ENCODE measurements at places on chromosomes 2 and 18.

GRCh38 chr2:44107086-44107740, 61.5 kb upstream of the PPM1B start:
- DNase-seq: no peak

DNA sequence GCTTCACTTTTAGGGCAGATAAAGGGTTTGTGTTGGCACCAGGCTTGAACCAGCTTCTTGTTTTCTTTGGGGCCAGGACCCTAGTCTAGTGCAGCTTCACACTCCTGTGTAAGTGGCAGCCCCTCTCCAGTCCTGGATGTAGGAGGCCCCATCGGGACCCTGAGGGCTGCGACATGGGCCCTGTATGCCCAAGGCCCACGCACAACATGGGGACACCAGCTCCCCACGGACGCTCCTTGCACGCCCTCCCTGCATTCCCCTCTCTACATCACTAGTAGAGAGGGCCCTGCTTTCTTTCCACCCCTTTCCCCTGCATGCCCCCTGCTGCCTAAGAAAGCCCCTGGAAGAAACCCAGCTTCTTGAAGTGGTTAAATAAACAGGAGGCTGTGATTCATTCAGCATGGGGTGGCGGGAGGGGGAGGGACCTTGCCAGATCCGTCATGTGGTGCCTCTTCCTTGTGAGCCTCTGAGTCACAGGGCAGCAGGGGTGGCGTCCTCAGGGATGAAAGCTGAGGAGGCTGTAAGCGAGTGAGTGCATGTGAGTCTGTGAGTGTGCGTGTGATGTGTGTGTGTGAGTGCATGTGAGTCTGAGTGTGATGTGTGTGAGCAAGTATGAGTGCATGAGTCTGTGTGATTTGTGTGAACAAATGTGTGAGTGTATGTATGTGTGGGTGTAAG, 42.5 kb downstream of the COPS8 start:
- peak; percentile 99 for DNase-seq

DNA sequence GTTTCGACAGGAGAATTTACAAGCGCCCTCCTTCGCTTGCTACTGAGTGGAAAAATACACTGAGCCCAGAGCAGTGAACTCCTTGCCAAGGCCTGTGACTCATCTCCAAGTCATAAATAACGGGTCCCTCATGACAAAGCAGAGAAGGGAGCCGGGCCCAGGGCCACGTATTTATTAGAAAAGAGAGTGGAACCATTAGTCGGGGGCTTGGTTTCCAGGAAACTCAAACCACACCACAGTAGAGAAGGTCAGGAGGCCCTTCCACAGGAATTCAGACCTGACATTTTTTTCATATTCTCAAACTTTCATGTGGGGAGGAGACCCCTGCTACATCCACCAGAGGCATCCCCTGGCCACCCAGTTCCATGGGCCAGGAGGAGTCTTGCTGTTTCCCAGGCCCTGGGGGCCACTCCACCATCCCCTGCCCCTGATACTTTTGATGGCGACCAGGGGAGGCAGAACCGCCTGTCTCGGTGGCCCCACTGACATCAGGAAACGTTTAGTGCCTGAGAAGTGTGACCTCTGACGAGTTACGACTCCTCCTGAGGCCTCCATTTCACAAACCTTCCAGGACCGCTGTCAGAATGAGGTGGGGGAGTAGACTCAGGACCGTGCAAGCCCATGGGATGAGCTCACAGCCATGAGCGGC, 289.7 kb downstream of the DYSF start:
- DNase-seq: peak; percentile 83

GRCh38 chr2:144774809-144775208, 254.9 kb upstream of the ZEB2 start:
- DNase-seq: no peak

GRCh38 chr18:79241755-79242154, 154.0 kb upstream of the NFATC1 start:
- no peak for DNase-seq

DNA sequence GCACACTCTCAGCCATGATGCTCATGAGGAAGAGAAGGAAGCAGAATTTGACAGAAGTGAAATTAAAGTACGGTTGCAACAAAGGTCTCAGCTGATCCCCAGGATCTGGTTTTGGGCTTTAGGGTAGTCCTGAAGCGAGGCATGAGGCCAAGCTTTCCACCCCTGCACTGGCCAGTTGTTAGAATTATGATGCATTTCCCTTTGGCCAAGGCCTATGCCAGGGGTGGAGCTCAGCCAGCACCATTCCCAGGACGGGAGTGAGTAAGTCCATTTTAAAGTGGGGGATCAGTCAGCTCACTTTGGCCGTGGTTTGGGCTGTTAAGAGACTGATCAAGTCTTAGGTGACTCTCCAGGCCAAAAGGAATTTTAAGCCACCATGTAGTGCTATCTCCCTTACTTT, 314.5 kb upstream of the MMADHC start:
- DNase-seq: peak; percentile 58

GRCh38 chr2:101843048-101843447, 145.5 kb downstream of the MAP4K4 start:
- peak; percentile 86 for DNase-seq

DNA sequence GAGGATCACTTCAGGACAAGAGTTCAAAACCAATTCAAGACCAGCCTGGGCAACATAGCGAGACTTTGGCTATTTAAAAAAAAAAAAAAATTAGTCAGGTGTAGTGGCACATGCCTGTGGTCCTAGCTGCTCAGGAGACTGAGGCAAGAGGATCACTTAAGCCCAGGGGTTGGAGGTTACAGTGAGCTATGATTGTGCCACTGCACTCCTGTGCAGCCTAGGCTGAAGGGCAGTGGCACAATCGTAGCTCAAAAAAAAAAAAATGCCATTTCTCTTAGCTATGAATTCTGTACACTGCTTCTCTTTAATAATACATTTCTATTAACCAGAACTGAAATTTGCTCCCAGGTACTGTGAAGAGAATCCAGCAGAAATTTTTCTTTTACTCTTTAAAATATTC, 202.8 kb downstream of the DYM start:
- DNase-seq: no peak

GRCh38 chr18:24052053-24052452, 37.5 kb downstream of the TTC39C start:
- DNase-seq: no peak

DNA sequence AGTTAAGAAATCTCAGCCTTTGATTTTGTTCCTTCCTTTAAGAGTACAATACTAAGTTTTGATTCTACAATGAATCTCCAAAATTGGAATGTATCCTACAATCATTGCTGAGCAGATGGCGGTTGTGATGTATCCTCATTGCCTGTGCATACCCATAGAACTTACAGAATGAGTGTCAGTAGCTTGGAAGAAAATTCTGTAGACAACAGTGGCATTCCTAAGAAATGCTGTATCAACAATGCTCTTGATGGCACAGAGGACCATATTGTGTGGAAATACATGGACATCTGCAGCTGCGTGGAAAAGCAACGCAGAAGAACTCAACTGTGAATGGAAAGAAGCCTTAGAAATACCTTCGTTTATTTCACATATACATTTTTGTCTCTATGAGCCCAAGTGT, 30.2 kb downstream of the GAREM1 start:
- DNase-seq: no peak

- DNase-seq: no peak
These were observed 103.2 kb downstream of the LRATD1 start for GRCh38 chr2:14735696-14736095.

- peak; percentile 57 for DNase-seq
These were observed 62.3 kb upstream of the CCDC195 start for GRCh38 chr2:224778474-224778877.

- no peak for DNase-seq
These were observed 27.5 kb downstream of the SMCHD1 start for GRCh38 chr18:2683055-2683454.

GRCh38 chr2:164896634-164897355, 55.2 kb upstream of the COBLL1 start:
- DNase-seq: peak; percentile 70

- no peak for DNase-seq
These were observed 151.3 kb upstream of the SLC39A10 start for GRCh38 chr2:195505701-195506100.
